COLO829 (cell line): ENCODE measurements at places on chromosomes 5 and 9.
A peak's percentile ranks its signal among the peaks of the same experiment; 100 is the strongest.

- DNase-seq, result no peak
Observed at GRCh38 chr9:15524845-15525455, 14.2 kb upstream of the PSIP1 start.

GRCh38 chr9:75488719-75489110 is 400.4 kb downstream of the OSTF1 start:
- DNase-seq, result no peak

DNA sequence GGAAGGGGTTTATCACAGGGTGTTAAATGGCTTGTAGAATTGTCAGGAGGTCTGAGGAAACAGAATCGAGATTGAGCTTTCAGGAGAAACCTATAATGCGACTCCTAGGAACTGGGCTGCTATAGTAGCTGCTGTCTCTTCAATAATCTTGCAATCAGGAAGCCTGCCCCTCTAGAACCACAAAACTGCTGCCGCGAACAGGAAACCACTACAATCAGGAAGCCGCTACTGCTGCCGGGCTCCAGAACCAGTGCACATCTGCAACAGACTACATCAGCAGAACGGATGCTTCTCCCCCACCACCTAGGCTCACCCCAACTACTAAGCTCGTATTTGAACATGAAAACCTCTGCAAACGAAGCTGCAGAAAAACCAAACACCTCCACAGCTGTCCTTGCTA is 31.6 kb downstream of the TNFSF8 start:
- DNase-seq, result no peak

DNA sequence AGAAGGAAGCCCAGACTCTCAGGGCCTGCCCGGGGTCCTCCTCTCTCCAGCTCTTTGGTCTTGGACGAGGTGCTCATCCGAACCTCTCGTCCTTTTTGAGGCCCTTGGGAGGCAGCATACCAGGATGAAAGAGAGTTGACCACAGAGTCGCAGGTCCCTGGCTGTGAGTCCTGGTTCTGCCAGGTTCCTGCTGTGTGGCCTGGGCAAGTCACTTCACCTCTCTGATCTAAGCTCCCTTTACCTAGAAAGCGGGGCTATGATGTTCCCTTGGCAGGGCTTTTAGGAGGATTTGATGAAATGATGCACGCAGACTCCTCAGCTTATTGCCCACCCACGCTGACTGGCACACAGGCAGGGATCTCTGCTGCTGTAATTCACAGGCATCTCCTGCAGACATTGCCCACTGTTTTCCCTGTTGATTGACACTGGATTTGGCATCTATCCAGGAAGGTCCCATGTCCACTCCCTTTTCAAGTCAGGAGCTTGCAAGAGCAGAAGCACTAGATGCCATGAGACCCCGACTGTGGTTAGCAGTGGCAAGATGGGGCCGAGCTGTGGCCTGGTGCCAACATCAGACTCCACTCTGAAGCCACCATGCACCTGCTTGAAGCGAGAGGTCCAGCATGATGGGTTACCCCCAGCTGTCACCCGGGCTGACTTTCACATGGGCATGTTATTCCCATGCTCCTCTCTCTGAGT is 71.5 kb downstream of the MACROH2A1 start:
- DNase-seq, result no peak

- DNase-seq, result no peak
Observed at GRCh38 chr5:41843456-41844370, 26.5 kb downstream of the OXCT1 start.

- DNase-seq, result no peak
Observed at GRCh38 chr9:101579711-101580545, 14.8 kb downstream of the PPP3R2 start.

DNA sequence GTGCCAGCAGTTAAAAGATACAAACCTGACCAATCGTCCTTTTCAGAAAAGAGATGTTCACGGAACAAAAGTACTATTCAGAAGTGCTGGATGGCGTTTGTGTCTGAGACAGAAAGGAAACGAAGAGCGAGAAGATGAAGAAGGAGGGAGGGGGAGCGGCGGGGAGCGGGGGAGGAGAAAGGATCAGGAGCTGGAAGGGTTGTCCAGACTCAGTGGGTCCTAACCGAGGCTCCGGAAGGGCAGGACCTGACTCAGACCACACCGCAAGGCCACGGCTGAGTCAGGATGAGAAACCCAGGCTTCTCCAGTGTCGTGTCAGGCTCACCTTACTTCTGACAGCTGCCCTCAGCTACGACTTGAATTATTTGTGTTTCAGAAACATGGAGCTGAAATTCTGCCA is 46.2 kb downstream of the PAX5 start:
- peak; percentile 62 for DNase-seq

GRCh38 chr9:98777618-98778017 is 18.7 kb downstream of the ANKS6 start:
- DNase-seq, result no peak

DNA sequence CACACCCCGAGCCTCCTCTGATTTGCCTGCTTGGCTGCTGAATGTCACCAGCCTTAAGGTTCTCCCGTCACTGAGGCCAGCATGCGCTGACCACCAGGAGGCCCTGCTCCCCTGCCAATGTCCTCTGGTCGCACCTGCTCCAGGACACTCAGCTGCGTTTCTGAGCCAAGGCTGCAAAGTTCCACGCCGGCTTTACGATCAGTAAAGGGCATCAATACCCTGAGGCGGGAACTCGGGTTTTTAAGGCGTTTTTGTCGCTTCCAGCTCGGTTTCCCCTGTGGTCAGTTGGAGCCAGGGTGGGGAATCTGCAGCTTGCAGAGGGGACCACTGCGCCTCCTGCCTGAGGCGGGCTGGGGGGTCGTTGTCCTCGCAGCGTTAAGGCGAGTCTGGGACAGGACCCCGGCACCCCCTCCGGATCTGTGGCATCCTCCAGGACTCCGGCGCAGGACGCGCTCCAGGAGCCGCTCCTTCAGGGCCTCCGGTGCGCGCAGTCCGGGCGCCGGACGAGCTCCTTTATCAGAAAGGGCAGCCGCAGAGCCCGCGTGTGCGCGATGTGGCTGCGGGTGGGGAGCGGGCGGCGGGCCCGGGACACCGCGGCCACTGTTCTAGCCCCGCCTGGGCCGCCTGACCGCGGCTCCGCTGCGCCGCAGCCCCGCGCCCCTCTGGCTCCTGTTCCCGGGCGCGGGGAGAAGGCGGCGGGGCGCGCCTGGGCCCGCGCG is 24.1 kb upstream of the FLT4 start:
- no peak for DNase-seq

GRCh38 chr9:86082870-86083269 is 16.5 kb downstream of the GOLM1 start:
- no peak for DNase-seq

DNA sequence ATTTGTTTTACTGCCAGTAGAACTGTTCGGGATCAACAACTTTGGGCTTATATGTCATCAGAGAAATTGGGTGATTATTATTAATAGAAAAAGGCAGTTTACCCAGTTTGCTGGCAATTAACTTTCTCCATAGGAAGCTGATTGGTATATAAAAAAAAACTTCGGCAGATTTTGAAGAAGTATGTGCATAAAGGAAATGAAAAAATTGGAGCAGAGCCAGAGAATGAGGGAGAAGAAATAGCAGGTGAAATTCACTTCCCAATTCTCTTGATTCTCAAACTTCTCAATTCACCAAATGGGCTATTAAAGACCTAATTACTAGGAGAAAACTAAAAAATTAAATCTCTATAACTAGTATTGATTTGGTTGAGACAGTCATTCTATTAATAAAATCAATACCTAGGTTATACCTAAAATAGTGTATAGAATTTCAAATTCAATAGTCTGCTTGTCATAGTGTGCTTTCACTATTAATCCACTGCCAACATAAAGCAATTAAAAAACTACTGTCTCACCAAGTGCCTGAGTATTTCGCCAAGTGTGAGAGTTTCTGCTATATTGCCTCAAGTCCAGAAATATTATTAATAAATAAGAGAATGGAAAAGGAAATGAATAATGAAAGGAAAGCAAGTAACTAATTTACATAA is 47.5 kb downstream of the STX17 start:
- no peak for DNase-seq
